Left lung (tissue), 14 donors: ENCODE measurements at places on chromosomes 16 and 17.

- DNase-seq, result no peak
Observed at GRCh38 chr16:12529582-12529981, 274.1 kb downstream of the CPPED1 start.

- DNase-seq, result no peak
Observed at GRCh38 chr16:23280483-23280967, 21.6 kb upstream of the SCNN1B start.

DNA sequence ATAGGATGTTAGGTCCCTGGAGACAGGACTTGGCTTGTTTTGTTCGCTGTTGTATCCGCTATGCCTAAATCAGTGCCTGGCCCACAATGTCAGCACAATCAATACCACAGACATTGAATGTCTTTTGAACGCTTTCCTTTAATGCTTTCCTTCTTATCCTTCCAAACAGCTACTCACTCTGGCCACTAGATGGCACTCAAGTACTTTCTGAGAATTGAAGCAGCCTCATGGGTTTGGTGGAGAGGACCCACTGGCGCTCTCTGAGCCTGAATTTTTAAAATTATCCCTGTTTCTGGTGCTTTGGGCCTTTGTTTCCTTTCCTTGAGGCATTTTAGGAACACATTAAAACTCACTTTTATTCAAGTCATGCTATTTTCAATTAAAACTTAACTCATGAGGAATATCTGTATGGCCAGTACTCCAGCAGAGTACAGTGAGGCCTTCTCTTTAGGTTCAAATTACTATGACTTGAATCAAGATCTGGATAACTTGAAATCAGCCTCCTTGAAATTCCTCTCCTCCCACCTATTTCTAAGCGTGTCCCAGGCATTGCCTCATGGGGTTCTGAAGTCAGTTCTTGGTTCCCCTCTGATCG is 3.2 kb upstream of the NLRP1 start:
- DNase-seq, result peak; percentile 51

DNA sequence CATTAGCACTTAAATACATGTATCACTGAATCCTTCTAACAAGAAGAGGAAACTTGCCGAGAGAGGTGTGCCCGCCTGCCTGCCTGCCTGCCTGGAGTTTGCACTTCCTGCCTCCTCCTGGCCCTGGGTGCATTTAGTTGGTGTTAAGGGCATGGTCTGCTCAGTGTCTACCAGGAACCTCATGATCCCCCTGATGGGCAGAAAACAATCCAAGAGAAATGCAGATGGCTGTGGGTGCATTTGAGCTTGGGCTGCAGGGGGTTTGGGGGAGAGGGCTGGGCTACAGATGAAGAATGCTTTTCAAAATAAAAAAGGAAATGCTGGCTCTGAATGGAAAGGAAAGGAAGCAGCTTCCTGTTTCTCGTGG is 10.1 kb downstream of the KSR1 start:
- no peak for DNase-seq

DNA sequence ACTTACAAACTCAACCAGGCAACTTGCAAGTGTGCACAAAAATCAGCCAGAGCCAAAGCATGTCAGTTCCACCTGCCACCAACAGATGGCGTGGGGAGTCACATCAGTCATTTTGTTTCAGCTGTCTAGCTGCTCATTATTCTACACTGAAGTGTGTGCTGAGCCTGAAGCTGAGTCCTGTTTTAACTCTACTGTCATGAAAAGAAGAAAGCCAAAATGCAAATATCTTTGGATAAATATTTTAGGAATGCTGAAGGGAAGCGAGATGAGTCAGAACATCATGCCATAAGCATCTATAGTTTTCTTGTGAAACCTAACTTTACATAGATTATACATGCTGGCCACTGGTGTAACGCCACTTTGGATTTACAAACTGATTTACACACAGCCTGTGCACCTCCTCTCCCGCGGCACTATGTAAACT is 172.6 kb downstream of the CDK5R1 start:
- peak; percentile 65 for DNase-seq

GRCh38 chr17:57834146-57834741 is 15.6 kb downstream of the MRPS23 start:
- DNase-seq, result no peak

- DNase-seq, result no peak
Observed at GRCh38 chr16:57645691-57646387, 17.4 kb downstream of the ADGRG1 start.

GRCh38 chr16:73217654-73218053 is 169.7 kb upstream of the ZFHX3 start:
- DNase-seq, result no peak

DNA sequence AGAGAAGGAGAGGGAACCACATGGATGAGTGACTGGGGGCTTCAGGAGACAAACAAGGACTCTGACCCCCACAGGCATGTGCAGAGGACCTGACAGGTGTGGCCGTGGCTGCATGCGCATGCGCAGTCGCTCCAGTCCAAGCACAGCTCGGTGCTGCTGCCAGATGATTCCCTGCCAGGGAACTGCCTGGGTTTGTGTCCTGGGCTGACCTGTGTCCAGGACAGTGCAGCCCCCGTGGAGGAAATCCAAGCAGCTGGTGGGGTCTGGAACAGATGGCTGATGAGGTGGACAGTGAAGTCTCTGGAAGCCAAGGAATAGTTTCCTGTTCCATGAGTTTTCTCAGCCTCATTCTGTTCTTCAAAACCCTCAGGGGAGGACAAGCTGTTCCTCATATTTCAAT is 27.3 kb downstream of the LASP1 start:
- no peak for DNase-seq

DNA sequence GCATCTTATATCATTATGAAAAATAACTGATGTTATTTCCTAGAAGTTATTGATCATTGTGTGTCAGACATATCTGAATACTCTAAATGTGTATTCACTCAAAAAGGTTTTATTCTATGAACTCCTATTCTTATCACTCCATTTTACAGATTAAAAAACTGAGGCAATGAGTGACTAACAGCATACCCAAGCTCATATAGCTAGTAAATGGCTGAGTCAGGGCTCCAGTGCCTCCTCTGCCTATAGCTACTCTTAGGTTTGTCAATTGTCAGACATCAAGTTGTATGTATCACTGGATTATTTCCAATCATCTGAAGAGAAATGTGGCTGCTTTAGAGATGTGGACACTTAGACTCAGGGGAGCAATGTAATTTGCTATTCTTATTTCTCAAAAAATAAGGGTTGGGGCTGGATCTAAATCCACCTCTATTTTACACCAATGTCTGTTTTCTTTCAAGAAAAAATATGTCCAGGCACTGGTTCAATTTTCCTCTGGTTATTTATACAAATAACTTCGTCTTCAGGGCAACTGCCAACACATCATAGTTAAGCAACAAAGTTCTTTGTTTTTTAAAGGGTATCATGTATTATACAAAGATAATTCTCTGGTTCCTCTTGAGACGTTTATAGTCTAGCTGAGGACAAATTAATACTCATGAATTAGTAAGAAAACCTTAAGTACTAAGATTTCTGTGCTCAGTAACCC is 328.9 kb upstream of the MAF start:
- no peak for DNase-seq

- DNase-seq, result peak; percentile 53
Observed at GRCh38 chr16:77840673-77841501, 52.5 kb downstream of the VAT1L start.

DNA sequence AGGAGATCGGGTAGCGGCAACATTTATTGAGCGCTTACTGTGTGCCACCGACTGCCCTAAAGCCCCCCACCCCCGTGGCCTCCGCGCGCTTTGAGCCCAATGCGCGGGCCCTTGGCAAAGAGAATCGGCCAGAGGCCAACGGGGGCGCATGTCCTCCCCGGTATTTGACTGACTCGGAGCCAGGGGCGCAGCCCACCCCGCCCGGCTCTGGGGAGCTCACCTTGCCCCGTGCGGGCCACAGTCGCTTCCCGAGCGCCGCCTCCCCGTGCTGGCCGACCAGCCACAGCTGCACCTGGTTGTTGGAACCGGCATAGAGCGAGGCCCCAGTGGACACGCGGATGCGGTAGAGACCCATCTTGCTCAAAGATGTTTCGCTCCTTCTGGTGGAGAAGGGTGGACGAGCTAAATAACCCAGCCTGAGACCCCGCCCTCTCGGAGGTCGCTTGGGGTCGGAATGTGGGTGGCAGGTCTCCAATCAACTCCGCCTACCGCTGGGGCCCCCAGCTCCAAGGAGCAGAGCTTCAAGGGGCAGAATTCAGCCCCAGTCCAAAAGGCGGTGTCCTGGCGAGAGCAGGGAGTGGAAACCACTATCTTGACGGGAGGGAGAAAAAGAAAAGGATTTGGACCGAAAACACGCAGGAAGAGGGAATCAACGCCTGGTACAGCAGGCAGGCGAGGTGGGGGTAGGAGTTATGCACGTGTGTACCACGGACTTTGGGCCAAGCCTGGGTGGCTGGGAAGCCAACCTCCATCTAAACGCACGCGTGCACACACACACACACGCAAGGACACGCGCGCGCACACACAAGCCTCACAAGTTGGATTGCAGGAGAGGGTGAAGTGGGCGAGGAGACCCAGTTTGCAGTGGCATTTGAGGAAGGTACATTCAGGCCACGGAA is at the start of gene ALOX15:
Gene ALOX15, minus strand, starts transcription at position 382 of the 899 bp plus-strand sequence. Its CDS starts 27 bp downstream, at position 355.
- DNase-seq, result no peak

DNA sequence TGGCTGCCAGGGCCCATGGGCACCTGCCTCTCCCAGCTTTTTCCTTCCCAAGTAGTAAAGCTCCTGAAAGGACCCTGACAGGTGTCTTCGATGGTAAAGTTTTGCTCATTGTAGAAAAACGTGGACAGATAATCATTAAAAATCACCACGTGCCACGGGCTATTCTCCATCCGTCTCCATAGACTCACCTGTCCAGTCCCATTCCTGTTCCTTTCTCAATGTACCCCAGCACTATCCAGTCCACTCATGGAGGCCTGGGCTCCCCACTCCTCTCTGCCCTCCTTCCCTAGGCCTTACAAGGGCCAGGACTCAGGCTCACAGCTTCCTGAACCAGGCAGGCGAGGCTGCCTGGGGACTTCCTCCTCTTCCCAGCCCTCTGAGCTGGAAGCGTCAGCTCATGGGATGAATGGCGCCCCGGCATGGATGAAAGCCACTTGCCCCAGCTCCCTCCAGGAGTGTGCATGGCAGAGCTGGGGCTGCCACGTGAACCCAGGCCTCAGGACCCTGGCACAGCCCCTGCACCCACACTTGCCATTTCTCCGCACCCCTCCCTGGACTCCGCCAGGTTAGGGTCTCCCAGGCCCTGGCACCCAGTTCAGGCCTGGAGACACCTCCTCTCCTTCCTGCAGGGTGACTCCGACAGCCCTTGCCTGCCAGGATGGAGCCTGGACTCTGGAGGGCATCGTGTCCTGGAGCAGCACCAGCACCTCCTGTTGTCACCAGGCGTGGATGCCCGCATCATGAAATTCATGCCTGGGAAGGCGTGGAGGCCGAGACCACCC is 8.8 kb downstream of the CTRB1 start:
- no peak for DNase-seq

- DNase-seq, result peak; percentile 99
Observed at GRCh38 chr17:68457539-68458259, 403 bp upstream of the WIPI1 start.

DNA sequence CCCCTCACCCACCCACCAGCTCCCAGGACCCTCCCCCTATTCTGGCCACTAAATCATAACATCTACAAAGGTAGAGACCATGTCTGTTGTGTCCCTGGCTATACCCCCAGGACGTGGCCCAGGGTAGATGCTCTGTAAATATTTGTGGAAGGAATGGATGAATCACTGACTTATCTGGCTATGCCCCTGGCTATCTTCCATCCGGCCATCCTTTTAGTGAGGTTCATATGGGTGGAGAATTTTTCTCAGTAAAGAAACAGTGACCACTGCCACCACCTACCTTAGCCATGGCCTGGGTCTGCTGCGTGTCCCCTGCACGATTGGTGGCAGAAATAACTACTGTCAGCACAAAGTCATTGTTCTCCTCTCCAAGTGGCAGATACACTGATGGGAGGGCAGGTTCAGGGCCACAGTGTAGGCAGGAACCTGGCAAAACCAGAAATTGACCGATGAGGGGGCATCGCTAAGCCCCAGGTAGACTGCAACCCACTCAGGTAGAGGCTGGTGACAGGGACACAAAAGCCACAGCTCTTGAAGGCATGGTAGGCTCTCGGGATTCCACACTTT is 63.1 kb upstream of the BCO1 start:
- no peak for DNase-seq

DNA sequence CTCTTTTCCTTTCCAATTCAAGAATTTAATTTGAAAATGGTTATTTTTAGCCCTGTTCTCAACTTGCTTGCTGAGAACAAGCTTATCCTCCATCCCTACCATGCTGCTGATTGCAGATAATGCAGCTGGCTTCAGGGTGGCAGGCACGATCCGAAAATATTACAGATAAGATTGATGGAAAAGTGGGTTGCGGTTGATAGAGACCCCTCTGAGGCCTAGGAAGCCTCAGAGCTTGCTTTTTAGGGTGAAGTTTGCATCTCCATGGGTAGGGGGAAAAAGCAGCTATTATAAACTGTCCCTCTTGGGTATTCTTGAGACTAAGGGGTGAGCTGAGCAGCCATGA is 116.5 kb upstream of the GOT2 start:
- no peak for DNase-seq

- DNase-seq, result no peak
Observed at GRCh38 chr16:74213372-74213771, 83.2 kb upstream of the PSMD7 start.

- no peak for DNase-seq
Observed at GRCh38 chr16:75099738-75100602, 16.6 kb downstream of the LDHD start.

- no peak for DNase-seq
Observed at GRCh38 chr17:28466001-28466400, 7.4 kb upstream of the SLC13A2 start.

DNA sequence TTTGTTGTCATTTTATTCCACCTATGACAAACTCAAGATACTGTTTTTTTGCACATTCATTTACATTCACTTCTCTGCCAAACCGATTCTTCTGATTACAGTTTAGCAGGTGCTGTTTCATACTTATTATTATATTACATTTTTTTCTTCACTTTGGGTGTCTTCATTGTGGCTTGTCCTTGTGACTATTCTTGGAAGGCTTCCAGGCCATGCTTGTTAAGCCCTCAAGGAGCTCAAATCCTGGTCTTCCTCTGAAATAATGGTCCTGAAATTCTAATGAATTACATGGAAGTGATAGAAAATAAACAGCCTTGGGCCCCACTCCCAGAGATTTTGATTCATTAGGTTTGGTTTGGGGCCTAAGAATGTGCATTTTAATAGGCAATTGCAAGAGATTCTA is 1.4 kb downstream of the KRTAP2-4 start:
- DNase-seq, result no peak

DNA sequence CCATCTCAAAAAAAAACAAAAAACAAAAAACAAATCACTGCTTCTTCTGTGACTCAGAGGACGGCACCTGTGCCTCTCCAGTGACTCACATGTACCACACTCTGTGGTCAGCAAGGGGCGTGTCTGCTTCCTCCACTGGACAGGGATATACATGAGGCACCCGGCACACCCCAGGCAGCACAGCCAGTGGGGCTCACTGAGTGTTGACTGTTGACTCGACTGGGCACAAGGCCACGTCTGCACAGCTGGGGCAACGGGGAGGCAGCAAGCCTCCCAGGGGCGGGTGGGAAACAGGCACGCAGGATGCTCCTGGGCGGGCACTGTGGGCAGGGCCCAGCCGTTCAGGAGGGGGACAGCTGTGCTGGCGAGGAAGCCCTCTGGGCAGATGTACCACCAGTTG is 64.1 kb downstream of the TIMM22 start:
- DNase-seq, result peak; percentile 85

GRCh38 chr17:76710863-76711611 is at the start of gene MXRA7:
Gene MXRA7, minus strand, starts transcription at chr17:76710965. Its CDS starts 19 bp downstream, at chr17:76710946.
- no peak for DNase-seq

GRCh38 chr16:68206245-68206644 is 29.7 kb downstream of the ESRP2 start:
- no peak for DNase-seq
